ENCODE measurements at places on chromosomes 12 and 14.

GRCh38 chr12:101336437-101336836 is 56.5 kb downstream of the UTP20 start:
- no peak for DNase-seq

DNA sequence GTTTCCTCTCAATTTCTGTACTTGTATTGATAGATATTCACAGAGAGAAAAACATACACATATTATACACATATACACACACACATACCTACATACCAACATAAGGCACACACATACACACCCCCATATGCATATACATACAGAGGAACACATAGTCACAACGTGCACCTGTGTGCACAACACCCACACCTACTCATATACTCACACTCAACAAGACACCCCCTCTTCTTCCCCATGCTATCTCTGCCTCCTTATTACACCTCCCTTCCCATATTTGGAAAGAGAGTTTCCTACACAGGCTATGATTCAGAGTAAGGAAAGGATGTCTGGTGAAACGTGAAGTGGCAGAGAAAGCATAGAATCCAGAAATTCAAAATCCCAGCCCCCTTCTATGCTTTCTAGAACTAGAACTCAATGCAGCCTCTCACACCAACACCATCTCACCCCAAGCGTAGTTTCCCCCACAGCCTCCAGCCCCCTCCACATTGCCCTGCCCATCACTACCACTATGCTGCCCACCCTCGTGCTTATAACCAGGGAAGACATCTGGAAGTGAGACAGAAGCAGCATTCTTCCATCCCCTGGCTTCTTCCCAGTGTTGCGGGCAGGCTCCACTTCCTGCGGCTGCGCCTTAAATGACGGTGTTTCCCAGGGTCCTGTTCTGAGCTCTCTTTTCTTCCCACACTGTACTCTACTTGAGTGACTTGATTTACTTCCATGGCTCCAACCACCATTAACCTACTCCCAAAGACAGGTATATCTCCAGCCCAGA is 2.4 kb downstream of the RNASE8 start:
- no peak for DNase-seq

- peak; percentile 88 for DNase-seq
Measured at GRCh38 chr14:61103541-61104339, 122.7 kb downstream of the SLC38A6 start.

- no peak for DNase-seq
Measured at GRCh38 chr12:70652451-70652850, 15.2 kb upstream of the PTPRB start.

DNA sequence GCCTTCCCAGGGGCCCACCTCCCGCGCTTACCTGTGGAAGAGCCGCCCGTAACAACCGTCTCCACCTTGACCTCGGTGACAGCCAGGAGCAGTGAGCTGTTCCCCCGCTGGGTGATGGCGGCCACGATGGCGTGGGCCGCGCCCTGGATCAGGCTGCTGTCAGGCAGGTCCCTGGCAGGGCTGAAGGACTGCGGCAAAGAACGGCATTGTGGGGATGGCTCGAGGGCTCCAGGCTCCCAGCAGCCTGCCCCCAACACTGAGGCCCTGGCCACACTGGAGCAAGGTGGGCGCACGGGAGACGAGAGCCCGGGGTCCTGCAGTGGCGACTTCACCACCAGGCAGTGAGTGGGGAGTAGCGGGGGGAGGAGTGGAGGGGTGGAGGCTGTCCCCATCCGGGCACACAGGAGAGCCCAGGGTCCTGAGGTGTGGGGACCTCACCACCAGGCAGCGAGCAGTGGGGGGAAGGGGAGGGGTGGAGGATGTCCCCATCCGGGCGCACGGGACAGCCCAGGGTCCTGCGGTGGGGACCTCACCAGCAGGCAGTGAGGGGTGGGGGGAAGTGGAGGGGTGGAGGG is 25.0 kb downstream of the JAG2 start:
- DNase-seq = no peak

DNA sequence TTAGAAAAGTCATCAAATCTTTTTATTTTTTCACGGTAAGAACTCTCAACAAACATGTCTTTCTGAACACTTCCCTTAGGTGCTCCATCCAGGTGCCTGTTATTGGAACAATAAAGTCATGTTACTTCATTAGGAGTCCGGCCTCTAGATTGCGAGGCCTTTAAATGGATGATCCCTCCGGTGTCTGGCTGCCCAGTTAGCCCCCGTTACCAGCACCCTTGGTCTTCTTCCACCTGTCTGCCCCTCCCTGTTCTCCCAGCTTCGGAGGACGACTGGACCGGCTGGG is 593 bp upstream of the PA2G4 start:
- DNase-seq = no peak

- no peak for DNase-seq
Measured at GRCh38 chr12:94594443-94594825, 55.9 kb downstream of the TMCC3 start.

DNA sequence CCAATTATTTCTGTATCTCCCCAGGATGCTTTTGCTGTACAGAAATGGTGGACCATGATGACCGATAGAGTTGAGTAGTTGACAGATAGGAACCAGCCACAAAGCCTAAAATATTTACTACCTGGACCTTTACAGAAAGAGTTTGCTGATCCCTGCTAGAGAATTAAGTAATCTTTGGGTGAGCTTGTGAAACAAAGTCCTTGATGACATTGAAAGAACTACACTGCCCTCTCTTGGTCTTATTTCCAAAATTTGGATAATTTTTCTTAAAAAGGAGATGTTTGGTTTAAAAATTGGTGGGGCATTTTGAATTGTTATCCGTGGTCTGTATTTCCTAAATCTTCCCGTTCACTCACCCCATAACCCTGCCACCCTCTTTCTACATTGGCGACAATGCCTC is 13.7 kb upstream of the TCTN1 start:
- DNase-seq = no peak

DNA sequence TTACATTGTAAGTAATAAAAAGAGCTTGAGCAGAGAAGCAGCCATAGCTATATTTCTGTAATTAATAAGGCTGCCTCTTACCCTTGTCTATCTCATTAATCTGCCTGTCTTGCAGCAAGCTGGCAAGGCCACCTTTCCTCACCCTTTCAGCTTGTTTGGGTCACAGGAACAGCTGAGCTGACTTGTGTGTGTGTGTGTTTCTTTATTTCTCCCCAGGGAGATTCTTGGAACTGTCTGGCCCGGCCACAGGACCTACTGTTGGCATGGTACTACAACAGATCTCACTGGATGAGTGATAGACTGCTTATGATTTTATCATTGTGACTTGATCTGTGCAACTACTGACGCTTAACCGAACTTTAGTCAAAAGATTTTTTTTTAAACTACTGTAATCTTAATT is 213.7 kb downstream of the SLC2A13 start:
- no peak for DNase-seq

- peak; percentile 67 for DNase-seq
Measured at GRCh38 chr12:108840605-108841332, 16.6 kb downstream of the SSH1 start.

DNA sequence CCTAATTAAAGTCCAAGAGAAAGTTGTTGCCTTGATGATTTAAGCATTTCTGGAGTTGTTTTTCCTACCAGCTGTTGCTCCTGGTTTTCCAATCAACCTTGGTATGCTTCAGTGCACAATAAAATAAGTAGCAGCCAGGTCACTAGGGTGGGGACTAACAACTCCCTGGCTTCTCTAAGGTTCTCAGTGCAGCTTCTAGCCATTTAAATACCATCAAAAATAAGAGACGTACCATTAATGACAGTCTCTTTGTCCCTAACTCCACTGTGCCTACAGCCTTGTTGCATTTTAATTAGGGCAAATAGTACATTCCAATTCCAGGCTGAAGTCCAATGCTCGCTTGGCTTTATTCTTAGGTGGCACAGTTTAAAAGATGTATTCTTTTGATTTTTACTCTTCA is 11.8 kb downstream of the STON2 start:
- DNase-seq = no peak

DNA sequence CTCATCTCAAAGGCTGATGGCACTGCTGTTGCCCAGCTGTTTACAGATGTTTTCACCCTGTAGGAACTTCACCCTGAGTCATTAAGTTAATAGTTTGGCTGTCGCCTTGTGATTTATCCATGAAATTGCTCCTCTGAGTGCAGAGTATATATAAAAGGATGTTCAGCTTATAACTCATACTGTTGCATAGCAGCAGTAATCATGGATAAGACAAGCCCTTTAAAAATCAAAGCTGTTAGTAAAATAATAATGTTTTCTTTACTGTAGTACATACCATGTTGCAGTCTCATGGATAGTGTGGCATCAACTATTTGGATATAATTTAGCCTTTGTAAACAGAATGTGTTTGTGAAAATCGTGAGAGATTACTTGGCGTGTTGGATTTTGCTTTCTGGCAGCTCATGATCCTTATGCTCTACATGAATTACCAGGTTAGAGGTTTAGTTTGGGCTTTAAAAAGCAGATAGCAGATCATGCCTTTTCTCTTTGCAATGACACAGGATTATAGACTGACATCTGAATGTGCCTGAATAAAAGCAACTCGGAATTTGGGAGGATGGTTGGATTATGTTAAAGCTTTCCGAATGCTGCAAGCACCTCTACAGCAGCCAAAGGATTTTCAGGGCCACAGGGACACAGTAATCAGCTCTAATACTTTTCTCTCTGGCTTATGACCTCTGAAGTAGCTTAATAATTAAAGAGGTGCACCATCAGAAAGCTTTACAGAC is 279.7 kb upstream of the ATP2B1 start:
- peak; percentile 43 for DNase-seq

GRCh38 chr14:24086193-24086955 is 7.7 kb upstream of the PCK2 start:
- DNase-seq = no peak

DNA sequence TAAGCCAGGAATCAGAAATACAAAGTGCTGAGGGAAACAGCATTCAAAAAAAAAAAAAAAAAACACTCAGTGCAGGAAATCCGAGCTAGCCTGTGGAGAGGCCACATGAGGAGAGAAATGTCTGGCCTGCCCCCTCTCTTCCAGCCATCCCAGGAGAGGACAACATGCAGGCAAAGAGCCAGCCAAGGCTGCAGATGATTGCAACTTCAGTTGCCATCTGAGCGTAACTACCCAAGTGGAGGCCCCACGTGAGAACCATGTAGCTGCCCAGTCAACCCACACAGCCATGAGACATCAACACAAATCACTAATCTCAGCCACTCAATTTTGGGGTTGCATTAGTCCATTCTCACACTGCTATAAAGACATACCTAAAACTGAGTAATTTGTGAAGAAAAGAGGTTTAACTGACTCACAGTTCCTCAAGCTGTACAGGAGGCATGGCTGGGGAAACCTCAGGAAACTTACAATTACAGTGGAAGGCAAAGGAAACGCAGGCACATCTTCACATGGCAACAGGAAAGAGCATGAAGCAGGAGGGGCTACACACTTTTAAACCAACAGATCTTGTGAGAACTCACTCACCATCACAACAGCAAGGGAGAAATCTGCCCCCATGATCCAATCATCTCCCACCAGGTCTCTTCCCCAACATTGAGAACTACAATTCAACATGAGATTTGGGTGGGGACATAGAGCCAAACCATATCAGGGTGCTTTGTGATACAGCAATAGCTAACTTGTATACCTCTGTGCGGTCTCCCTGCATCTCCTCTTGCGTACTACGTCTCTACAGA is 161.1 kb downstream of the PIWIL1 start:
- no peak for DNase-seq

GRCh38 chr14:87170179-87170578 is 822.8 kb downstream of the GALC start:
- no peak for DNase-seq

DNA sequence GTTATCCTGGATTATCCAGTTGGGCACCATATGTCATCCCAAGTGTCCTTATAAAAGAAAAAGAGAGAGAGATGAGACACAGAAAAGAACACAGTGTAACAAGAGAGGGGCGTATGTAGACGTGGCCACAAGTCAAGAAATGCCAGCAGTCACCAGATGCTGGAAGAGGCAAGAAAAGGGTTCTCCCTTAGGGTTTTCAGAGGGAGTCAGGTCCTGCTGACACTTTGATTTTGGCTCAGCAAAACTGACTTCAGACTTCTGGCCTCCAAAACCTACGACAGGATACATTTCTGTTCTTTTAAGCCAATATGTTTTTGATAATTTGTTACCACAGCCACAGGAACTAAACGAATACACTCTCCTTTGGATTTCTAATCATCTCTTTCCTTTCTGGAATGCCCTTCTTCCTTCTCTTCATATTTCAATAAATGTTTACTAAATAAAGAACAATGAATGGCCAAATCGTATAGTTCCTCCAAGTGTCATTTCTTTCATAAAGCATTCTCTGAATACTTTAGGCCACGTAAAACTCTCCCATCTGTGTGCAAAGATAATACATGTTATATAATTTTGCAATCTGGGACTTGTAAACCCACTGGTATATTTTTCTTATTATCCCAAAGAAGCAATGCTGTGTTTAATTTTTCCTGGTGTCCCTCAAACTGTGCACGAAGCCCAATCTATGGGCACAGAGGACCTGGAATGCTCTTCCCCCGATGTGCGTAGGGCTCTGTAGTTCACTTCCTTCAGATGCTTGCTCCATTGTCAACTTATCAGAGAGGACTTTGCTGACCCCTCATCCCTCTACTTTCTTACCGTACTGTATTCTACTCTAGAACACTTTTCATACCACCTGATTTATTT is 303.6 kb downstream of the CEP128 start:
- DNase-seq = no peak

GRCh38 chr14:99232714-99233214 is 39.2 kb downstream of the BCL11B start:
- DNase-seq = no peak

DNA sequence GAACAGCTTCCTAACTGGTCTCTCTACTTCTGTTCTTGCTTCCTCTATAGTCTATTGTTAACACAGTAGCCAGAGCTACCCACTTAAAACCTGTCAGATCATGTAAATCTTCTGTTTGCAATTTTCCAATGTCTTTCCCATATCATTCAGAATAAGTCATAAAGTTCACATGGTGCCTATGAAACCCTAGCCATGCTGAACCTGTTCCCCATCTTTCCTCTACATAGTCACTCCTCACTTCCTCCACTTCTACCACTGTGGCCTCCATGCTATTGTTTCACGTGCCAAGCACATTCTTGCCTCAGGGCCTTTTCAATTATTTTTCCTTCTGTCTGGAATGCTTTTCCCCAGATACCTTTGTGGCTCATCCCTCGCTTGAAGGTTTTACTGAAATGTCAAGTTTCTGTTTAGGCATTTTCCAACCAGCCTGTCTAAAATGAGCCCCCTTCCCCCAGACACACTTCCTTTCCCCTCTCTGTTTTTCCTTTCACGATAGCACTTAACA is 132.1 kb downstream of the DYRK2 start:
- no peak for DNase-seq

- DNase-seq = peak; percentile 31
Measured at GRCh38 chr14:44962334-44963043, 499 bp downstream of the TOGARAM1 start.
